Activated CD8-positive, alpha-beta memory T cell treated with anti-CD3 and anti-CD28 coated beads, Interleukin-2, amount 10 ng/mL, durations not matched to agents 7 days and 5 days (primary cell): ENCODE measurements at places on chromosomes 7 and 10. TPM values are rescaled to one million over a fixed set of nuclear protein-coding genes. Genes with fewer than 3 reads are reported as not detected.

Gene KLHDC10
- total RNA-seq: 14.2 TPM

Gene CUBN
- 1.1 TPM for total RNA-seq

Gene AKR1D1
- not detected for total RNA-seq

Gene VIPR2
- total RNA-seq: 0.05 TPM

Gene RPA3
- 126 TPM for total RNA-seq

Gene GPR37
- total RNA-seq: not detected

Gene HMX2
- total RNA-seq: not detected

Gene TMEM176A
- not detected for total RNA-seq

Gene NEUROG3
- not detected for total RNA-seq

Gene CDK14
- 0.23 TPM for total RNA-seq

Gene LLCFC1
- total RNA-seq: not detected

Gene CXCL12
- total RNA-seq: not detected

Gene FAM107B
- 114 TPM for total RNA-seq

Gene RAB11FIP2
- total RNA-seq: 16.9 TPM

Gene EBLN1
- not detected for total RNA-seq

Gene RSPH10B2
- total RNA-seq: 1.2 TPM

Gene AKAP9
- 35.1 TPM for total RNA-seq

Gene NFE2L3
- total RNA-seq: 20.1 TPM

Gene ENTPD1
- 150 TPM for total RNA-seq

Gene TAS2R38
- total RNA-seq: not detected

Gene ADCYAP1R1
- not detected for total RNA-seq

Gene SPDYE8
- total RNA-seq: not detected

Gene ACBD5
- total RNA-seq: 24.5 TPM
